COR-L47 (cell line): ENCODE measurements at places on chromosomes 7 and 10.
A peak's percentile ranks its signal among the peaks of the same experiment; 100 is the strongest.

- DNase-seq, result no peak
Measured at GRCh38 chr7:77391230-77391629, 24.9 kb downstream of the GSAP start.

- DNase-seq, result peak; percentile 12
Measured at GRCh38 chr10:96229568-96230030, 41.8 kb downstream of the BLNK start.

- DNase-seq, result no peak
Measured at GRCh38 chr7:36085096-36085495, 68.0 kb upstream of the EEPD1 start.

DNA sequence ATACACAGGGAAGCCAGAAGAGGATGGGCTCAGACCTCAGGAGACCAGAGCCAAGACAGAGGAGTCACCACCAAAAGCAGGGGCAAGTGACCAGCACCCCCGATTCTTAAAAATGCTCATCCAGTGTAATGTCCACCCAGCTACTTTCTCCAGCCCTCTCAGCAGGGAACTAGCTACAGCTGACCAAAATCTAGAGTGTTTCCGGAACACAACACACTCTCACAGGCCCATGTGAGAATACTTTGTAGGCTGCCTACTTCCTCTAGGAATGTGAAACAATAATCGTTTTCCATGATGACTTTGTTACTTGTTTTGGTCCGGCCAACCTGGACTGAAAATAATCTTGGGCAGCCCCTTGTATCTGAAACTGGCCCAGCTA, 14.5 kb downstream of the PSAP start:
- DNase-seq, result no peak

DNA sequence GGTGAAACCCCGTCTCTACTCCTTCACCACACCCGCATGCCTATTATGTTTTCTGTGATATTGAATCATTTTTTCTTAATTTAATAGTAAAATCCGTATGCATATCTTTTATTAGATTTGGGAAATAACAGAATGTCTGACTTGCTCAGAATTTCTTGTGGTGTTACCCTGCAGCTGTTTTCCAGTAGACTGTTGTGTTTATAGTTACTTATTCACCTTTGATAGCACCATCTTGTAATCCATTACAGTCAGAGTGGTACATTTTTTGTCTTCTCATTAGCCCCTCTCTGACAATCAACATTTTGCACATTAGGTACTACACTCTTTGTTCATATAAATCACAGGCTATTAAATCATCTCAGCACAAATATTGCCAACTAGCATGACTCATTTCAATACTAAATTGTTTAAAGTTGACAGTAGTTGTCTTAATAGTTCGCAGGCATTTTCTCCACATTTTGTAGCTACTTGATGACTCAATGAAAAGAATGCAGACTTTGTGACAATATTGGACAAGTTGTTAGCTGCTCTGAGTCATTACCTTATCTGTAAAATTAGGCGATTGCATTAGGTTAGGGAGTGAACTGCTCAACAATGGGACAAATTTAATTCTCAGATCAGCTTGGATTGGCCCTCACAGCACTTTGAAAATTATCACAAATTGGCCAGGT, 17.8 kb upstream of the SLC16A12 start:
- no peak for DNase-seq
